ENCODE measurements at places on chromosomes 2 and 18.

DNA sequence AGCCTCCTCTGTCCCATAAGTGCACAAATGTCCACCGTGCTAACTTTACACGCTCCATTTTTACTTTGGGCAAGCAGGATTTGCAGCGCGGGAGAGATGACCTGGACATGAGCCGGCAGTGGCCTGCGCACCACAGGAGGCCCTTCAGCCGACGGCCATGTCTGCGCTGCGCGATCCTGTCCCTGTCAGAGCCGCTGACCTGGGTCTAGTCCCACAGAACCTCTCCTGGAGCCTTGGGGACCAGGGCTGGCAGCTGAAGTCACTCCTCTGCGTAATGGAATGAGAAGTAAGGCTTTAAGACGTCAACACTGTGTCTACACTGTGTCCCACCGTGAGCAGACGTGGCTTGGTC is 29.6 kb downstream of the ADI1 start:
- DNase-seq = no peak

DNA sequence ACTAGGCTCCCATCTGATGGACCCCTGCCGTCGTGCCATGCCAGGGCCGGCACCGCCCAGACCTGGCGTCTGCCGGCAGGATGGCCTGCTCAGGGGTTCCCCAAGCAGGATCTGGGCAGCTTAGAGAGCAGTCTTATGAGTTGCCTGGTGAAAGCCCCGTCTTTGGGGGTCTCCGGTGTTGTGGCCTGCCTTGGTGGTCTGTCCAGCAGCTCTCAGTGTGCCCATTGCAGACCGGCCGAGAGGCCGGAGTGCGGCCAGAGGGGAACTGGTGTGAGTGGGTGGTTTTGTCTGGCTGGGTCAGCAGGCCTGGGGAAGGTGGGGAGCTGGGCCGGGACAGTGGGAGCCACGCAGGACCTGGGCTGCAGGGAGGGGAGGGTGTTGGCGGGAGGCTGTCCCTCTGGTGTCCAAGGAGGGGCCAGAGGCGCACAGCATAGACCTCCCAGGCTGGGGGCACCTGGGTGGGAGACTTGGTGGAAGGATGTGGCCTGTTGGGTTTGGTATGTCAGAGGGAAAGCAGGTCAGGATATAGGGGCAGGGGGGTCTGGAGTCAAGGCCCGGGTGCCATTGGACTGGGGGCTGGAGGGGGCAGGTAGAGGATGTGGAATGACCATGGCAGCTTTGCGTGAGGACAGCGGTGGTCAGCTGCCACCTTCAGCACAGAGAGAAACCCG is 16.5 kb downstream of the GPC1 start:
- DNase-seq = no peak

DNA sequence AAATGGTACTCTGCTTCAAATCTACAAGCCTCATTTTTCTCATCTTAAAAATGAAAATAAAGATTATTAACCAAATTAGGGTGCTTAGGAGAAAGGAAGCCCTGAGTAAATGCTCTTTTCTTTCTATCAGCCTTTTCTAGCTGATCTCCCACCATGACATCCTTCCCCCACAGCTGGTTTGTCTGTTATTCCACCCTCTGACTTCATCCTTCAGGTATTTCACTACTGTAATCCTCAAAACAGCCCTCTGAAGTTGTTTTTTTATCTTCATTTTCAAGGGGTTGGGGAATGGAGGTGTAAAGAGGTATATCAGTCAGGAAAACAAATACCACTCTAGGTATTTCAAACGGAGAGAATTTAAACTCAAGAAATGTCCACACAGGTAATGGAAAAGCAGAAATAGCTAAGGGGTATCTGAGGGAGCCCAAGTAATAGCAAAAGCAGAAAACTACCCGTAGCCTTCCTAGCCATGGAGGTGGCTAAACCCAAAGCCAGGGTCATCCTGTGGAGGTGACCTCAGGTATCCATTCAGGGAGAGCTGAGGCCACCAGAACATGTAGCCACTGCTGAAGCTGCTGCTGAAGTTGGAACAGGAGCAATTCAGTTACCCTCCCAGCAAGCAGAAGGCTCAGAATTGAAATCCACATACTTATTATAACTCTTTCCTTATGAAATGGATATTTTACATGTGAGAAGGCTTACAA is 990.9 kb upstream of the ACVR2A start:
- DNase-seq = no peak

DNA sequence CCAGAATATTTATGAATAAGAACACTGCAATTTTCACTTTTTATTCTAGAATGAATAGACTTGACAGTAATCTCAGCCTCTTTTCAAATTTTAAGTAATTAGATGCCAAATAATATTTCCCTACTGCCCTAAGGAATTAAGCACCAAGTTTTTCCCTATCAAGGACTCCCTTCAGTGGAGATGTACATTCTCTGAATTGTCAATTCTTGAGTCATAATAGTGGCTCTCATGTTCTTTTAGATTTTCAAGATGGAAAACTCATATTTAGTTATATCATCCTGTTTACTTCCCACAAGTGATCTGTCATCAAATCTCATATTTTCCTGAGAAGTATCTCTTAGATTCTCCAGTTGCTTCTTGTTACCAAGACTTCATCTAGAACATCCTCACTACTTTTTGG is 1248.9 kb upstream of the CHAC2 start:
- DNase-seq = no peak

GRCh38 chr2:241835611-241836010 is 23.1 kb downstream of the PDCD1 start:
- no peak for DNase-seq

GRCh38 chr18:13726972-13727331 is 479 bp downstream of the RNMT start:
- no peak for DNase-seq

DNA sequence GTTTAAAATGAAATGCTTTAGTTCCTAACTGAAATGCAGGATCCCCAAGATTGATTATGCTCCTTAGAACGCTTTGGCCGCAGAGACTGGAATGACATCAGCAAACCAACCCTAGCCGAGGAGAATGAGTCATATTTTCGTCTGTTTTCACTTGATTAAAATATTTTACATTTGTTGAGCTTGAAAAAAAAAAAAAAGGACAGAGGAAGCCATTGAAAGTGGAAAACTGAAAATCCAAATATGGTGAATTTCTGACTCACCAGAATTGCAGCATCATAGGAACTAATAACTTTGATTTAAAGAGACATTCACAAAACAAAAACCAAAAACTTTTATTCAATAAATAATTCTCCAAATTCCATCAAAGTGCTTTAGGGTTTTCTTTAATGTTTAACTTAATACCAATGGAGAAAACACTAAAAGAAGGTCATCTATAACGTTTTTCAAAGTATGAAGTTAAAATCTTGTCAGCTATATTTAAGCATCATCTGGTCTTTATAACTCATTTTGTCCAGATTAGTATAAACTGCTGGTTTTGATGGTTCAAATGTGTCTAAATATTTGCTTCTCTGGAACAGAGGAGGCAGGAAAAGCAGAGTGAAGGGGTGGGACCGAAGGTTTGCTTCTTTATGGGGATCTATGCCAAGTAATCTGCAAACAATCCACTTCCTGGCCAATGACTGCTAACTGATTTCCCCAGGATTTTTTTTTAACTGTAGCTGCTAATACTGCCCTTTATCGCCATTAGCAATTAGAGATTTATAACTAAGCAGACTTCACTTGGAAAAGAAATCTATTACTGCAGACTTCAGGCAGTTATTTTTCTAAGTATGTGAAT is 30.9 kb upstream of the COL5A2 start:
- no peak for DNase-seq

- no peak for DNase-seq
These were observed 11.8 kb downstream of the MTX2 start for GRCh38 chr2:176280867-176281658.

- DNase-seq = no peak
These were observed 86.6 kb downstream of the WDSUB1 start for GRCh38 chr2:159199761-159200465.

DNA sequence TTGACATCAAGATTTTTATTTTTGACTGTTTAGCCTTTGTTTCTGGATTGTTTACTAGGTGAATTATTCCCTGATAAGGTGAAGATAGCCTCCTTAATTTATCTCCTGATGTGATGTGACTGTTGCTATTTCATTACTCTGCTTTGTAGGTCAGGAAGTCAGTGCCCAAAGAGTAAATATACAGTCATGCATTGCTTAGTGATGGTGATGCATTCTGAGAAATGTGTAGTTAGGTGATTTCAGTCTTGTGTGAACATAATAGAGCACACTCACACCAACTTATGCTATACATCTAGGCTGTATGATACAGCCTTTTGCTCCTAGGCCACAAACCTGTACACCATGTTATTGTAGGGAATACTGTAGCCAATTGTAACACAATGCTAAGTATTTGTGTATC is 102.4 kb upstream of the THUMPD2 start:
- DNase-seq = no peak

DNA sequence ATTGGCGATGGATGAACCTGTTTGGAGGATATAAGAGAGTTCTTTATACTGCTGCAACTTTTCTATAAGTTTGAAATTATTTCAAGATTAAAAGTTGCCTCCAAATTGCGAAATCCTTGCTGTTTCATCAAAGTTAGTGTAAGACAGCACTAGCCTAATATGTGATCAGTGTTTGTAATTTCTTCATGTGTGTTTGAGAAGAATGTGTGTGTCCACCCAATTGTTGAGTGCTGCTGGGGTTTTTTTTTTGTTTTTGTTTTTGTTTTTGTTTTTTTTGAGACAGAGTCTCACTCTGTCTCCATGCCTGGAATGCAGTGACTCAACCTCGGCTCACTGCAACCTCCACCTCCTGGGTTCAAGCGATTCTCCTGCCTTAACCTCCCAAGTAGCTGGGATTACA is 33.4 kb downstream of the CDK15 start:
- no peak for DNase-seq

GRCh38 chr2:235021752-235022151 is 69.9 kb downstream of the SH3BP4 start:
- no peak for DNase-seq

- no peak for DNase-seq
These were observed 1312.3 kb upstream of the PIK3C3 start for GRCh38 chr18:40642692-40643229.

DNA sequence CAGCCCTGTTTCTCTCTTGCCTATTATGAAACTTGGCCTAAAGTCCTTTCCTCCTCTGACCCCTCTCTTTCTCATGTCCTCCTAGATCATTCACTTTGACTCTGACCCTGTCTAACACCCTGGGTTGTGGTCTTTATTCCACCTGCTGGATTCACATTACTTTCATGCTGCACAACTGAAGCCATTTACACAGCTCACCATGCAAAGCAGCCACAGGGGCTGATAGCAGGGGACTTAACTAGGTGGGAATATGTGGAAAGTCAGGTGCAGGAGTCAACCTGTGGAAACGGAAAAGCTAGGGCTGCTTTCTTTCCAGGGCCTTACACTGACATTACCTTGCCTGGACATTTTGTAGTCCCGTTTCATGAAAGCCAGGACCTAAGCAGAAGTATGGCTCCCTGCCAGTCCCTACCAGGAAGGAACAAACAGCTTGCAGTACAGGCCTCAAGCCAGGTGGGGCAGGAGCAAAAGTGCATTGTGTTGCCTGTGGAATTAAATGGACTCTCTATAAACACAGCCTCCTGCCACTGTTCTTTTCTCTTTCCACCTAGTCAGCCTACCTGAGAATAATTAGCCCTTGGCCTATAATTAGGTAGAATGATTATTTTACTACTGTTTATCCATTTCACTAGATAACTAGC is 11.8 kb downstream of the MAPRE3 start:
- DNase-seq = no peak

DNA sequence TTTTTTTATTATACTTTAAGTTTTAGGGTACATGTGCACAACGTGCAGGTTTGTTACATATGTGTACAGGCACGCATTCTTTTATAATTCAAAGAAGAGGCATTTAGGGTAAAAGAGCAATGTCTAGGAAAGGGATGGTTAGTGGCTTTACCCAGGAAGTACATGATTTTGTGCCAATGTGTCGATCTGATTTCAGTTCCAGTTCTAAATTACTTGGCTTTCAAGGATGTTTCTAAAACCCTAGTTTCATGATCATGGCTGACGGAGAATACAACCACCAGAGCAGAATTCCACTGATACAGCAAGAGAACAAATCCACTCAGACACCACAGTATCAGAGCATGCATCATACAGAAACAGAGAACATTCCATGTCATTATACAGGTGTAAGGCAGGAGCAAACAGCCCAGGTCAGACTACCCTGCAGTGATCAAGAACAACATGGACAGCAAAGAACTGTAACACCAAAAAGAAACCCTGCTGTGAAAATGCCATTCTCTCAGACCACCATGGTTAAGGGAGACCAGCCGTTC is 116.7 kb upstream of the STK17B start:
- DNase-seq = no peak

- DNase-seq = no peak
These were observed 684.4 kb upstream of the SALL3 start for GRCh38 chr18:78295262-78295661.

DNA sequence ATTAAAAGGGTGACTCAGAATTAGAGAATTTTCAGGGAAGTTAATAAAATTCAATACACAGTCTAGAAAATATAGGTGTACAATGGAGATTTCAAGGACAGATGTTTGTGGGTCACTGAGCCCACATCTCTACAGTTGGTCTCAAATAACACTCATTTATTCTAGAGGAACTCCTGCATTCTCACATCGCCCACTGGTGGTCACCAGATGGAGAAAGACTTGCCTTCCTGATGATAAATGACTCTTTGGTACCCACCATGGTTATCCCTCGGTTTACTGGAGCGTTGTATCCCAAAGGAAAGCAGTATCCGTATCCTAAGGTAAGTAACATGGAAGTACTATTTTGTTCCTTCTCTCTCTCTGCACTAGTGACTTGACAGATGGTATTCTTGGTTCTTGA is 1297.1 kb downstream of the DPP10 start:
- no peak for DNase-seq

DNA sequence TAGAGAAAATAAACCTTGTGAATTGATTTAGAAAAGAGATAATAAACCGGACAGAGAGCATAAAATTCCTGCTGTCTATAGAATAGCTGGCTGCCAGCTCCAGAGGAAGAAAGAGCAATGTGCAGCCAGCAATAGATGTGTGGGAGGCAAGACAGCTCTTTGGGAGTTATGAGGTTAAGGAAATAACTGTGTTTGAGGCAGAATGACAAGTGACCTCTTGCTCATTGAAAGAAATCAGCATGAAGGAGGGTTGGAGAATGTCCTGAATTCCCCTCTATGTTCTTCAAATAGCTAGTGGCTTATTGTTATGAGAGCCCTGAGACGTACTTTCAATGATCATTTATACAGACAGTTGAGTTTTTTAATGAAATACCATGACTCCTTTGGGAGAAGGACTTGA is 1009.9 kb upstream of the NXPH2 start:
- DNase-seq = no peak

DNA sequence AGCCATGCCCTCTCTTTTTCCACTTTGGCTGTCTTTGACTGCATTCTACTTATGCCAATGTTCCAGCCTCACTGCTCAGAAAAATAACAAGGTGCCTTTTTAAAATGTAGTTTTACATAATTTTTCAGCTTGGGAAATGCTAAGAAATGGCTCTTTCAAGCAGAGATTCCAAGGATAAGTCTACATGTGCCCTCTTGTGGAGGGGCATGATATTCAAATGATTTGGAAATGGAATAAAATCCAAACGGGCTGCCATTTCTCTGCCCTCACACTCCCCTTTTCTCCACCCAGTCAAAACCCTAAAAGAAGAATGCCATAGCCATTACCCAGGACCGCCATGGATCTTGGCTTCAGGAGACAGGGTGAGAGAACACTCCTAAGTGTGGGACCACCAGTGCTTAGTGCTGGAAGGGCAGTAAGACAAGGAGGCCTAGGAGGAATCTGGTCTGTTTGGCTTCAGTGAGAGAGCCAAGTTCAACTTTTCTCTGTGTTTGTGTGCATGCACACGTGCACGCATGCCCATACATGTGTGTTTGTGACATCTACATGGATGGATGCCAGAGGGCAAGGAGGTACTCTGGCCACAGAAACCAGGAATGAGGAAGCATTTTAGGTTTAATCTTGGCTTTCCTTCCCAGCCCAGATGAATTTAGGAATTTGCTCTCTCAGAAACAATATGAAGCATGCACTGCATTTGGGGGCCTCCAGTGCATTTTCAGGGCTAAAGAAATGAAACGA is 174.0 kb upstream of the SLC14A2 start:
- no peak for DNase-seq

Data from GM06990 (cell line).